ENCODE measurements at places on chromosomes 12 and 14.

DNA sequence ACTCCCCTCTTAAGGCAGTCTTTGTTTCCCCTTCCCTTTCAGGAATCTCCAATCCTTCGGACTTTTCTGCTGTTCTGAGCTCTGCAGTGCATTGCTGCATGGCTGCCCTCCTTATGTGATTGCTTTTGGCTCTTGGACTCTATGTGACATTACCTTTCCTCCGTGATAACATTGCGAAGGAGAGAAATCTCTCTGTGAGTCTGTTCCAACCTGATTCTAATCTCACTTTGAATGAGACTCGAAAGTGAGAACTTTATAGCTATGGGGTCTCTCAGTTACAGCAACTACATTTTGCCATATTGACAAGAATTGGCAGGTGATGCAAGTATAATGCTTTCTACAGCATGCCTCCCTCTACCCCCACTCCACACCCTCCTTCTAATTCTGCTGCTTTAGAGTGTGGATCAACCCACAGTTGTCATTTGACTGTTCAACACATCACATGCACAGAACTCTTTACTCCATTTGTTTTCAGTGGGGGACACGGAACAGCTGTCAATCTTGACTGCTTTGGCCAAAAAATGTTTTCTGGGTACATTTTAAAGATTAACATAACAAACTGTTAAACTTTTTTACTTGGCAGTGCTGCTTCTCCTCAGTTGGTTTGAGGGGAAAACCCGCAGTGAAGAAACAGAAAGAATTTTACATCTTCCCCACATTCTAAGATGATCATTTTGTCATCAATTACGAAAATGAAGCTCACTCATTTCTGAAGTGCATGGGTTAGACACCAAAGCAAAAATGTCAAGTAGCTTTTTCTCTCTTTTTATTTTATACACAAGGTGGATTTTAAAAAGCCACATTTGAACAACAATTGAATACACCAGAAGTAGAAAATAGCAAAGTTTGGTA lies 125.5 kb upstream of the RMST start:
- no peak for DNase-seq

- no peak for DNase-seq
These were observed 12.4 kb upstream of the KCNK13 start for GRCh38 chr14:90049390-90049789.

DNA sequence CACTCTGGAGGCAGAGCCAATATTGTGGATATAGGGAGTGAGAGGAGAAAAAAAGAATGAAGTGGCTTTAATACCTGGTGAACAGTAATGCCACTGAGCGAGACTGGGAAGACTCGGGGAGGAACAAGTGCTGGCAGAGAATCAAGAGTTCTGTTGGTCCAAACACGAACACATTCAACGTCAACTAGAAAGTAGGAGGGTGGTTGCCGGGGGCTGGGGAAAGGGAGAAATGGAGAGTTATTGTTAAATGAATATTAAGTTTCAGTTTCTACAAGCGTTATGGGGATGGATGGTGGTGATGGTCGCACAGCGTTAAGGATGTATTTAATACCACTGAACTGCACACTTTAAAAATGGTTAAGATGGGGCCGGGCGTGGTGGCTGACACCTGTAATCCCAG lies 2.8 kb downstream of the SPRING1 start:
- DNase-seq, result no peak

DNA sequence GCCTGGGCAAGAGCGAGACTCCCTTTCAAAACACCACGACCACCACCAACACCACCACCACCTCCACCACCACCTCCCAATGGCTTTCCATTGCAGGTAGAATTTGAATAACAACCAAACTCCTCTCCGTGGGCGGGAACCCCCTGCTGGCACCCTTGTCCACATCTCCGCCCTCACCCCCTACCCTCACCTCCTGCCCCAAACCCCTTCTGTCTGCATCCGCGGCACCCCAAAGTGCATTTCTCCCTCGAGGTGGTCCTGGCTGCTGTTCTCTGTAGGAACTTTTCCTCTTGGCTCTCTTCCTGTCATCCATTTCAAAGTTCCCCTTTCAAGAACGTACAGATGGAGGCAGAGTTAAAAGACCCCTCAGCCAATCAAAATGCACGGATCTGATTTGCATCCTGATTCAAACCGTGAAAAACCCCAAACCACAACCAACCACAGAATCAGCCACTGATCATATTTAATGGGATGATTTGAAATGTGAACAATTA lies 3.8 kb downstream of the SDSL start:
- DNase-seq, result no peak

GRCh38 chr14:105818712-105819005 lies 292.3 kb downstream of the TMEM121 start:
- DNase-seq, result no peak

- DNase-seq, result no peak
These were observed 4.4 kb downstream of the AMHR2 start for GRCh38 chr12:53427905-53428594.

GRCh38 chr14:51715250-51715649 lies 63.5 kb downstream of the FRMD6 start:
- no peak for DNase-seq

- DNase-seq, result no peak
These were observed 129.3 kb downstream of the ZFP36L1 start for GRCh38 chr14:68663385-68664076.

DNA sequence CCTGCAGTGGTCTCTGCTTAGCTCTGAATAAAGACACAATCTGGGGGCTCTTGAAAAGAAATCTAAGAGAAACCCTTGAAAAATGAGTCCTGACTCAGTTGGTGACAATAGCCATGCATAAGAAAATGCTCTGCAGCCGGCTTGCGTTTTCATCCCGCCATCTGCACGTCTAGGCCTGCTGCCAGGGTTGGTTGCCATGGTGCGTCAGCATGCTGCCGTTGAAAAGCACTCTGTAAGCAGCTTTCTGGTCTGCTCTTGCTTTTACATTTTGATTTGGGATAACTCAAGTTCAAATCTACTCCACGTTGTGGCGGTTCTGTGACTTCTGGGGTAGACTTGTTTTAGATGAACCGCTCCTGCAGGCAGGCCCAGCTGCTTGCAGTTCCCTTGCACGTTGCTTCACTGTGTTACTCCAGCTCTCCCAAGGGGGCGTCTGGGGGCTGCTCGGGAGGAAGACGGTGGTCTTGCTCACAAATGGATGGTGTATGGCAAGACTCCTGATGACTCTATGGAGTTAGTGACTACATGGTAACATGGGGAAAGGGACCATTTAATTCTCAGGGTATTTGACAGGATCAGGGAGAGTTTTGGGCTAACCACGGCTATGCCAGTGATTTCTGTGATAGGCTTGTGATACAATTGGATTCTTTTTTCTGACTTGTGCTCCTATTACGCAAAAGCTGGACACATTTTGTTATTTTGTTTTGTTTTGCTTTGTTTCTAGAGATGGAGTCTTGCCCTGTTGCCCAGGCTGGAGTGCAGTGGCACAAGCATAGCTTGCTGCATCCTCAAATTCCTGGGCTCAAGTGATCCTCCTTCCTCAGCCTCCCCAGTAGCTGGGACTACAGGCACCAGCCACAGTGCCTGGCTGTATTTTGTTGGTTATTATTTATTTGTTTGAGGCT lies 15.8 kb downstream of the WNT5B start:
- peak; percentile 79 for DNase-seq

GRCh38 chr14:103782376-103782775 lies 65.0 kb downstream of the PPP1R13B start:
- DNase-seq, result no peak

DNA sequence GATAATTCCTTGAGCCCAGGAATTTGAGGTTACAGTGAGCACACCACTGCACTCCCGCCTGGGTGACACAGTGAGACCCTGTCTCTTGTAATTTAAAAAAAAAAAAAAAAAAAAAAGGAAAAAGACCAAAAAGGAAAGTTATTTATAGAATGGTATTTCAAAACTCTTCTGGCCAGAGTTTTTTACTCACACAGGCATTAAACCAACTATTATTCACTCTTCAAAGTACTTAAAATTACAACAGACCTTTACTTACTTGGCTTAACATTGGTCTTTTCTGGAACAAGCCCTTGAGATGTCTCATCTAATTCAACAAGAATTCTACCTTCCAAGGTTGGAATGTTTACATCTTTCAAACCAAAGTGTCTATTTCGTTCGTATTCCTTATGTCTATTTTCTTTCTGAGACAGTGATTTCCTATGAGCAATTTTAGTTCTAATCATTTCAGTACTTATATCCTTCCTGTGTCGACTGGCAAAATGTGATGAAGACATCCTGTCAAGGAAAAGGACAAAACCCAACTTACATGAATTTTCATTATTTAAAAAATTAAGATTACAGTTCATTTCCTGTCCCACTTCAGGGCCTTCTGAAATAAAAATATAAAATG lies 2.6 kb downstream of the DLGAP5 start:
- DNase-seq, result no peak

GRCh38 chr12:12786706-12787601 lies 1.5 kb downstream of the APOLD1 start:
- DNase-seq, result peak; percentile 78

DNA sequence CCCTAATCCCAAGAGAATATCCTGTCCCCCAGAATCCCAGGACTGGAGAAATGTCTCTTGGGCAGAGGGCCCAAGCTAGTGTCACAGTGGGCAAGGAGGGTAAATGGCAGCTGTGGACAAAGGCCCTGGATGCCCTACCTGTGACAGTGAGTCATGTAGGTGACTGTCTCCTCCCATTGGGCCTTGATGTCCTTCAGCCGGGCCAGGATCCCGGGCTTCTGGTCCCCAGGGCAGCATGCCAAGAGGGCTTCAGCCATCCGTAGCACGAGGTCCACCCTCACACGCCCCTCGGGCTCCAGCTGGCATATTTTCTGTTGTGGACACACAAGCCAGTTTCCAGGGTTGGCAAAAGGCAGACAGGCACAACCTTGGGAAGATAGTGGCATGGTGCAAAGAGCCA lies 48.8 kb downstream of the SYNE3 start:
- DNase-seq, result no peak

- no peak for DNase-seq
These were observed 19.8 kb upstream of the CABP1 start for GRCh38 chr12:120620624-120621023.

GRCh38 chr12:85985996-85986395 lies 111.9 kb downstream of the NTS start:
- DNase-seq, result no peak

- DNase-seq, result no peak
These were observed 75.2 kb downstream of the PLEKHG3 start for GRCh38 chr14:64779472-64779871.

DNA sequence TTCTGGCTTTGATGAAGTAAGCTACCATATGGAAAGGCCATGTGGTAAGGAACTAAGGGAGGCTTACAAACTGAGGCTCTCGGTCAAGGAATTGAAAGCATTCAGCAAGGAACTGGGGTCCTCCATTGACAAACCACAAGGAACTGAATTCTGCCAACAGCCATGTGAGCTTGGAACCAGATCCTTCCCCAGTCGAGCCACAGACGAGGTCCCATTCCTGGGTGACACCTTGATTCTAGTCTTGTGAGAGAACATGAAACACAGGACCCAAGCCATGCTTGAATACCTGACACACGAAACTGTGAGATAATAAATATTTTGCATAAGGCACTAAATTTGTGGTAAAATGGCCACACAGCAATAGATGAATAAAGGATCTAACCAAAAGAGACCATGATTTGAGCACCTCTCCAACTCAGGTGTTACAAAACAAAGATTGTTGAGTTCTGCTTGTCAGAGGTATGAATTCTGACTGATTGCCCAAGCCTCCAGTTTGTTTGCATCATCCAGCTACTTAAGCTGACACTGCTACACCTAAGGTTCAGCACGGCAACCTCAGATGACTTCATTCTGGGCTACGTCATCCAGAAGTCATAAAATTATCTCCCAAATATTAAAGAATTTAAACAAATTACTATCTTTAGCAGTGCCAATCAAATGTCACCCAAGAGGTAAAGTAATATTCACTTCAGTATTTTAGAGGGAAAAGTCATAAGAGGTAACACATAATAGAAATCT lies 59.4 kb downstream of the GARIN6 start:
- DNase-seq, result no peak

DNA sequence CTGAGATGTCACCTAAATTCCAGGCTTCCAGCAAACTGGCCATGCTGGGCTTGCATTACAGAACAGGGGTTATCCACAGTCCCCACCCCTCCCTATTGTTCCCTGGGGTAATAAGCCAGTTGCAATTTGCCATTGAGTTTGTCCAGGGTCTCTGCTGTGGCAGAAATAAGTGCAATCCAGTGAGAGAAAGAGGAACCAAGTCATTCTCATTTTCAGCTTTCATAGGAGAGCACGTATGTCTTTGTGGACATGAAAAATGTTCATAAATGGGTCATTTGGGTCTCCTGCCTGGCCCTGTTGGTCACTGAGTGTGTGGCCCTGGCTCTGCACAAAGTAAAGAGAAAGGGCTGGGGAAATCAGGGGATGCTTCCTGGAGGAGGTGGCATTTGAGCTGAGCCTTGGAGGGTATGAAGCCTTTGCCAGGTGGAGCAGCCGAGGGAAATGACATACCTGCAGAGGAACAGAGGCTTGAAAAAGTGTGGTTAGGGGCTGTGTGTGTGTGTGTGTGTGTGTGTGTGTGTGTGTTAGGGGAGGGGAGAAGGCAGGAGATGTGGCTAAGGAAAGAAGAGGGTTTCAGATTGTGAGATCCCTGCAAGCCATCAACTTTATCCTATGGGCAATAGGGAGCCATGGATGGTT lies 29.3 kb downstream of the CMKLR1 start:
- no peak for DNase-seq

- DNase-seq, result peak; percentile 95
These were observed 116.3 kb downstream of the GLT1D1 start for GRCh38 chr12:128969480-128970055.

GRCh38 chr12:5243014-5243413 lies 188.9 kb upstream of the NTF3 start:
- DNase-seq, result no peak

- no peak for DNase-seq
These were observed 346.2 kb upstream of the STXBP6 start for GRCh38 chr14:25396128-25396527.

GRCh38 chr12:91889059-91889458 lies 256.6 kb downstream of the BTG1 start:
- DNase-seq, result no peak

- DNase-seq, result no peak
These were observed at the start of gene CD69 for GRCh38 chr12:9760699-9761418. TSS of gene CD69 (minus strand) at chr12:9760901. CDS start at chr12:9760820, 81 bp downstream.

GRCh38 chr12:131457028-131457310 lies 253.9 kb upstream of the SFSWAP start:
- DNase-seq, result no peak

DNA sequence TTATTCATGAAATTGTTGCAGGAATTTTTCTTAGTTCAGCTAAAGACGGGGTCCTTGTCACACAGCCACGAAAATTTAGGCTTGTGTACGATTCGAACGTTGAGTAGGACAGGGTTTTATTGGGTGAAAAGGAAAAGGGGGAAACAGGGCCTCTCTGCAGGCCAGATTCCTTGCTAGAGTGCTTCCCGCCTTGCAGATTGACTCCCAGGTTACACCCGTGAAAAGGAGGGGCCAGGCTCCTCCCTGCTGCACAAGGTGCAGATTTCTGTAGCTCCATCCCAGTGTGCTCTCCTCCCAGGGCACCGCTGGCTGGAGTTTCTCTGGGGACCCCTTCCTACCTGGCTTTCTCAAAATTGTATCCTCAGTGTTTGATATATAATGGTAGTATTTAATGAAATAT lies 221.5 kb downstream of the ERC1 start:
- DNase-seq, result no peak

GRCh38 chr14:90731487-90731886 lies 84.7 kb downstream of the TTC7B start:
- DNase-seq, result no peak
